ENCODE measurements at places on chromosomes 12 and 14. TPM values are rescaled to one million over a fixed set of nuclear protein-coding genes. Genes with fewer than 3 reads are reported as not detected.

GRCh38 chr12:65612440-65612839, 211.8 kb upstream of the HMGA2 start:
- H3K27ac ChIP-seq = no peak overlapping the region
- peaks cover 22% of the 10 kb centered on the region for H3K4me1 ChIP-seq
- no peak overlapping the region for H3K4me3 ChIP-seq
- H3K36me3 ChIP-seq = no peaks in the 10 kb centered on the region

- H3K36me3 ChIP-seq = no peaks in the 10 kb centered on the region
- H3K4me3 ChIP-seq = no peak overlapping the region
- peak; percentile 73 for DNase-seq
- no peaks in the 10 kb centered on the region for H3K4me1 ChIP-seq
These were observed 2.2 kb downstream of the TBPL2 start for GRCh38 chr14:55438066-55438683.

GRCh38 chr12:10372559-10372958, 17.3 kb downstream of the KLRK1 start:
- H3K27me3 ChIP-seq = no peaks in the 10 kb centered on the region
- DNase-seq = no peak
- H3K4me1 ChIP-seq = no peaks in the 10 kb centered on the region

DNA sequence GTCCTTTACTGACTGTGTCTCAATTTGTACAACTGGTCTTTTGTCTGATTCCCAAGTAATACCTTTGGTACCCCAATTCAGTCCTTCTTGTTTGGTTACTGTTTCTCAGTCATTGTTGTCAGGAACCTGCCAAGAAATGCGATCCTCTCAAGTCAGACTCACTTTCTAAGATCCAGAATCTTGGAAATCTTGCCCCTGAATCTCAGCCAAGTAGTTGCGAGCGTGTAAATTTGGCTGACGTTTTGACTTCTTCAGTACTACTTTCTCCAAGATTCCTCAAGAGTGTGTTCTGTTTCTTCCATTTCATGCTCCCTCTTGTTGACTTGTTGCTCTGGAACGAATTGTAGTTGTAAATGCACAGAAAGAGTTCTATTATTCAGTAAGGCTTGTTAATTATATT, 114.0 kb downstream of the MSRB3 start:
- no peak for DNase-seq
- H3K27me3 ChIP-seq = no peaks in the 10 kb centered on the region
- no peak overlapping the region for H3K27ac ChIP-seq
- no peak overlapping the region for H3K4me3 ChIP-seq
- peaks cover 2% of the 10 kb centered on the region for H3K4me1 ChIP-seq
- H3K36me3 ChIP-seq = no peaks in the 10 kb centered on the region

DNA sequence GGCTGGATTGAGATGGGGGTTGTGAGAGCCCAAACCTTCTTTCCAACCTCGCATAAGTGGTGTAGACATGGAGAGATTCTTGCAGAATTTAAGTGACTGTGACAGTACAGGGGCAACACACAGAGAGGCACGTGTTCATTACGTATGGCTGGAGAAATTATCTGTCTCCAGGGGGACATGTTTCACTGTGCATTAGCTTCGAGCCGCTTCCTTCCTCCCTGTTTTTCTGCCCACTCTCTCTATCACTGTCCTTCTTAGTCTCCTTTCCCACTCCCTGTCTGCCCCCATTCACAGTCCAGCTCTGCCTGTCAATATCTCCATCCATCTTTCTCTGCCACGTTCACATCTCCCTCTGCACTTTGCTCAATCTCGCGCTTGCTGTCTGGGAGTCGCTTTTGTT, 11.5 kb upstream of the C14orf93 start:
- no peak for DNase-seq
- no peak overlapping the region for H3K27ac ChIP-seq
- peaks cover 13% of the 10 kb centered on the region for H3K36me3 ChIP-seq
- H3K4me3 ChIP-seq = no peak overlapping the region
- H3K27me3 ChIP-seq = no peaks in the 10 kb centered on the region

- no peak for DNase-seq
- no peak overlapping the region for H3K27ac ChIP-seq
- H3K27me3 ChIP-seq = peaks cover 16% of the 10 kb centered on the region
These were observed 3.6 kb upstream of the TTC7B start for GRCh38 chr14:90819734-90820393.

DNA sequence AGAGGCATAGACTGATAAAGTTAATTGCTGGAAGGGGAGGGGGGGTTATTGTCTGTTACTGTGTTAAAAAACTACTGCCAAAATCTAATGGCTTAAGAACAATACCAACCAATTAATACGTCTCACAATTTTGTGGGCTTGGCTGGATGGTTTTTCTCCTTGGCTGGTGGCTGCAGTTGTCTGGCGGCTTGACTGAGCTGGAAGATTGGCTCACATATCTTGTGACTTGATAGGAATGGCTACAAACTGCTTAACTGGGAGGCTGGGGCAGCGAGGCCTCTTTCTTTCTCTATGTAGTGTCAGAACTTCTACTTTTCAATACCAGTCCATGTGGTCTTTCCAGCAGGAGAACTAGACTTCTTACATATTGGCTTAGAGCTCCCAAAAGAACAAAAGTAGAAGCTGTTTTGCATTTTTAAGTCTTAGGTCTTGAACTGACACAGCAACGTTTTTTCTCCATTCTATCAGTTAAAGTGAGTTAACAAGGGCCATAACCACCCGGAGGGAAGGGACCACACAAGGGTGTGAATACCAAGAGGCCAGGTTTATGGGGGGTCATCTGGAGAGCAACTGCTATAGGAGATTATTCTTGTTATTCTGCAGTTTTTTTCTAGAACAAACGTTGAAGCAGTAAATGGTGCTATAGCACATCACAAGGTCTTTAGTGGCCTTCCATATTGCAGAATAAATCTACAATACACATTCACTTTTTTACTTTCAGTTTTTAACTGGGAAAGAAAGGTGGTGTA, 46.9 kb downstream of the ZDHHC17 start:
- no peaks in the 10 kb centered on the region for H3K27me3 ChIP-seq
- peaks cover 11% of the 10 kb centered on the region for H3K36me3 ChIP-seq
- no peak overlapping the region for H3K4me3 ChIP-seq
- no peak overlapping the region for H3K27ac ChIP-seq
- no peak for DNase-seq
- H3K4me1 ChIP-seq = no peaks in the 10 kb centered on the region

GRCh38 chr14:36952689-36953088, 219.7 kb downstream of the SLC25A21 start:
- peak; percentile 53 for DNase-seq
- H3K4me1 ChIP-seq = no peaks in the 10 kb centered on the region
- H3K27me3 ChIP-seq = no peaks in the 10 kb centered on the region
- no peak overlapping the region for H3K4me3 ChIP-seq

GRCh38 chr12:73514672-73515071, 1023.0 kb upstream of the ATXN7L3B start:
- no peak overlapping the region for H3K27ac ChIP-seq
- no peaks in the 10 kb centered on the region for H3K36me3 ChIP-seq
- no peak overlapping the region for H3K4me3 ChIP-seq
- no peak for DNase-seq
- H3K27me3 ChIP-seq = no peaks in the 10 kb centered on the region
- no peaks in the 10 kb centered on the region for H3K4me1 ChIP-seq

DNA sequence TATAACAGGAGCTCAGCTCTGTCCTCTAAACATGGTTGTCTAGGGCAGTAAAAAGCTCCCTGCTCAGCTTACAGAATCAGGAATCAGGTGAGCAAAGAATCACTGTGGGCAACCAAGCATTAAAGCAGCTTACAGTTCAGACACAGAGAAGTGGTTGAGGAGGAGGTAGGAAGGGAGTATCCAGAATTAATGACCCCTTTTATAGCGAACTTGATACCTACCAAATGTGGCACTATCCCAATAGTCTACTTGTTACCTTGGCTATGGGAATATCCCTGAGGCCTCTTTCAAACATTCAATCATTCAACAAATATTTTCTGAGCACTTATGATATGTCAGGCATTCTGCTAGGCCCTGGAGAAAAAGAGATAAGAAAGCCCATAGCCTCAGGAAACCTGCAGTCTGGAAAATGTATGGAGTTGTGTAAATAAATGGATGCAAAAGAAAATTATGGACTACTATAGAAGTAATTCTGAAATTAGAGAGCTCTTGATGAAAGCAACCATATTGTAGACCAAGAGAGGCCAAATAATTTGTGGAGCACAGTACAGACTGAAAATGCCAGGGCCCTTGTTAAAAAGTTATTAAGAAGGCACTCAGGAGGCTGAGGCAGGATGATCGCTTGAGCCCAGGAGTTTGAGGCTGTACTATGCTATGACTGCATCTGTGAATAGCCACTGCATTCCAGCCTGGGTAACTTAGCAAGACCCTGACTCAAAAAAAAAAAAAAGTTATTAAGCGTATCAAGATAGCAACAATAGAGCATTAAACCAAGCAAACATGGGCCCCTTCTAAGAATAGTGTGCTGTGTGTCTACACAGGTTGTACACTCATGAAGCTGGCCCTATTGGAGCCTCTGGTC, 134.0 kb upstream of the CPSF6 start:
- no peak overlapping the region for H3K4me3 ChIP-seq
- H3K27me3 ChIP-seq = peaks cover 6% of the 10 kb centered on the region
- H3K27ac ChIP-seq = no peak overlapping the region
- no peaks in the 10 kb centered on the region for H3K36me3 ChIP-seq
- H3K4me1 ChIP-seq = no peaks in the 10 kb centered on the region

- no peak for DNase-seq
- H3K4me1 ChIP-seq = peaks cover 9% of the 10 kb centered on the region
- no peaks in the 10 kb centered on the region for H3K27me3 ChIP-seq
- H3K27ac ChIP-seq = no peak overlapping the region
These were observed 121.0 kb upstream of the KRR1 start for GRCh38 chr12:75632442-75632841.

DNA sequence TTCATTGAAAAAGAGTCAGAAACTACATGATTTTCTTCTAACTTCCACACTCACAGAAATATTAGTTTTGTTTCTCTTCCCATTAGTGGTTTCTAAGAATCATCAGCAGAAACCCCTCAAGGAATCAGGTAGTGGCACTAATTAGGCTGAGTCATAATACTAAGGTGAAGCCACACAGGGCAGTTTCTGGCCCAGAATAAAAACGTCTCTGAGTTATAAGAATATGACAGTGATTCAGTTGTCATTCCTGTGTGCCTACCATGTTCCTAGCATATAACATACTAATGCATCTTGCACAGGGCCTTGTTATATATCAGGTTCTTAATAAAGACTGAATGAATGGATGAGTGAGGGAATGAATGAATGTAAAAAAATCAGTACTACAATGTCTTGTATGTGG, 206.0 kb upstream of the PLEKHG7 start:
- H3K36me3 ChIP-seq = no peaks in the 10 kb centered on the region
- H3K27me3 ChIP-seq = no peaks in the 10 kb centered on the region
- H3K4me3 ChIP-seq = no peak overlapping the region
- H3K27ac ChIP-seq = no peak overlapping the region
- no peak for DNase-seq

GRCh38 chr12:92570056-92570753, 132.6 kb upstream of the PLEKHG7 start:
- no peak overlapping the region for H3K4me3 ChIP-seq
- no peaks in the 10 kb centered on the region for H3K27me3 ChIP-seq
- no peak overlapping the region for H3K27ac ChIP-seq

DNA sequence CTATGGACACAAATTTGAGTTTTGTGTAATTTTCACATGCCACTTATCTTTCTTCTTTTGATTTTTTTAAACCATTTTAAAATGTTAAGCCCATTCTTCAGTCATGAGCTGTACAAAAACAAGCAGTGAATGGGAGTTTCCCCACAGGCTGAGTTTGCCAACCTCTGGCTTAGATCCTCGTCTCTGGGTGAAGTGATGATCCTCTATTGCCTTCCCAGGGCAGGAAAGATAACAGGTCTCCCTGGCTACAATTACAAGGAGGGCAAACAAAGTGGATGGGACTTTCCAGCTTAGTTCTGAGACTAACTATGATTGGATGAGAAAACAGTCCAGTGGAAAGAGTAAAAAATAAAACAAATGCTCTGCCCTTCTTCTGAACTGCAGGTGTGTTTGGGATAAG, 203.7 kb downstream of the SPTSSA start:
- H3K27me3 ChIP-seq = peaks cover under 1% of the 10 kb centered on the region
- H3K36me3 ChIP-seq = no peaks in the 10 kb centered on the region
- H3K4me3 ChIP-seq = no peak overlapping the region
- H3K27ac ChIP-seq = no peak overlapping the region

DNA sequence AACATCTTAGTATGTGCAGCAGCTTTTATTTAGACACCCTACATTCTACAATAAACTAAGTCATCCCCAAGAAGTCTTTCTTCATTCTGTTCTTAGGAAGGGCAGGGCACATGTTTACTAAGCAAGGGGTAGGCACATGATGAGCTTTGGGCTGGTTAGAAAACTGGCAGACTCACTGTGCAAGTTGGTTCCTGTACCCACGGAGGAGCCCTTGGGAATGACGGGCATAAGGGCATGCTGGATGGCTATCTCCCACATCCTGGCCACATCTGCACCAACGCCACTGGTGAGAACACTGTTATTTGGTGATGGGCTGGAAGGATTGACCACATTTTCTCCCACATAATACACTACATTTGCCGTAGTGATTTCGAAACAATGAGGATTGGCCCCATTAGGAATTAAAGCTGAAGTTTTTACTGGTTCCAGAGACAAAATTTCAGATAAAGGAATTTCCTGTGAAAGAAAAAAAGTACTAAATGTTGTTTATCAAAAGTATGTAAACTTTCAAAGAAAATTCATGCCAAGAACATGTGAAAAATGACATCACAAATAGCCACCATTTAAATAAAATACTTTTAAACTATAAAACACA, 297.0 kb downstream of the PRKD1 start:
- peaks cover 3% of the 10 kb centered on the region for H3K4me1 ChIP-seq
- H3K27me3 ChIP-seq = no peaks in the 10 kb centered on the region
- H3K36me3 ChIP-seq = peaks cover 6% of the 10 kb centered on the region
- DNase-seq = peak; percentile 23
- H3K4me3 ChIP-seq = no peak overlapping the region
- peak overlapping the region; percentile 74 for H3K27ac ChIP-seq

- peaks cover 8% of the 10 kb centered on the region for H3K27me3 ChIP-seq
- H3K4me3 ChIP-seq = no peak overlapping the region
- no peak for DNase-seq
- no peak overlapping the region for H3K27ac ChIP-seq
- H3K4me1 ChIP-seq = no peaks in the 10 kb centered on the region
- H3K36me3 ChIP-seq = no peaks in the 10 kb centered on the region
These were observed 106.4 kb downstream of the WIF1 start for GRCh38 chr12:65014504-65015271.

- DNase-seq = no peak
- H3K4me1 ChIP-seq = no peaks in the 10 kb centered on the region
- H3K4me3 ChIP-seq = no peak overlapping the region
- peaks cover 3% of the 10 kb centered on the region for H3K27me3 ChIP-seq
- no peaks in the 10 kb centered on the region for H3K36me3 ChIP-seq
These were observed 9.6 kb downstream of the ISM2 start for GRCh38 chr14:77489041-77489440.

GRCh38 chr12:51793201-51793600, 55.3 kb downstream of the FIGNL2 start:
- H3K4me1 ChIP-seq = peaks cover 8% of the 10 kb centered on the region
- DNase-seq = peak; percentile 74
- H3K36me3 ChIP-seq = peaks cover 10% of the 10 kb centered on the region
- no peaks in the 10 kb centered on the region for H3K27me3 ChIP-seq

The SMCO2 gene
- total RNA-seq = not detected

The SLC17A8 gene
- total RNA-seq = not detected

The NOVA1 gene
- 0.90 TPM for total RNA-seq

The MYO1H gene
- total RNA-seq = not detected

The C3AR1 gene
- 0.28 TPM for total RNA-seq

The CCDC177 gene
- not detected for total RNA-seq

The LBHD2 gene
- not detected for total RNA-seq

The IL22 gene
- total RNA-seq = not detected

The LRP1-AS gene
- not detected for total RNA-seq

The KRT74 gene
- total RNA-seq = not detected

The CIROP gene
- total RNA-seq = 0.28 TPM

The FAM181A gene
- not detected for total RNA-seq
